AG04450 (cell line): ENCODE measurements at places on chromosomes 2 and 18. TPM values are rescaled to one million over a fixed set of nuclear protein-coding genes. Genes with fewer than 3 reads are reported as not detected.

GRCh38 chr2:240203788-240204270 is 63.4 kb upstream of the OTOS start:
- no peak for DNase-seq

DNA sequence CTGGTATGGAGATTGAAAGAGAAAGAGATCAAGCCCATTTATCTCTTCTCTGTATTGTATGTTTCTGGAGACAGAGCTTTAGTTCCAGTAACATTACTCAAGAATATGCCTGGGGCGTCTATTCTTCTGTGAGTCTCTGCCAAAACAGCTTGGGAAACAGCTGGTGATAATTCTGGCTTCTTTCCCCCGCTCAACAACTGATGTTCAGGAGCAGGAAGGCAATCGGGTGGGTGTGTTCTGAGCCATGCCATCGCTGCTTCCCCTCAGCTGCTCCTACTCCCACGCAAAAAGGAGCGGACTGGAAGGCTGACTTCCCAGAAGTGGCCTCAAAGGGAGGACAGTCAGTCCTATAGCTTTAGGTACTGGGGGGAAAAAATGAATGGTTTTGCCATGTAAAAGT is 695.1 kb downstream of the PLCL1 start:
- peak; percentile 6 for DNase-seq

DNA sequence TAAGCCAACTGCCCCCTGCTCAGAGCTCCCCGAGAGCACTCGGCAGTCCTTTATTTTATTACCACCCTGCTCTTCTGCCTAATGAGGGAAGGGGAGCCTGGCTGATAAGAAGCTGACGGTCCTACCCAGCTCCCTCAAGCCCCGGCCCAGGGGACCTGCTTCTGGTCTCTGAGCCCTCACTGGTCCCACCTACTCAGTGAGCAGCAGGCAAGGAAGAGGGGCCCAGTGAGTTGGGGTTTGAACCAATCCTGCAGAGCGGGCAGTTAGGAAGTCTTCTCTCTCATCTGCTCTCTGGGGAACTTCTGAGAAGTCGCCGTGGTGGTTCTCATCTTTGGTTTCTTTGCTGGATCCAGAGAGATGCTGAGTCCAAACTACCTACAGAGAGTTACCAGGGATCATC is 218.9 kb downstream of the NDUFA10 start:
- no peak for DNase-seq

DNA sequence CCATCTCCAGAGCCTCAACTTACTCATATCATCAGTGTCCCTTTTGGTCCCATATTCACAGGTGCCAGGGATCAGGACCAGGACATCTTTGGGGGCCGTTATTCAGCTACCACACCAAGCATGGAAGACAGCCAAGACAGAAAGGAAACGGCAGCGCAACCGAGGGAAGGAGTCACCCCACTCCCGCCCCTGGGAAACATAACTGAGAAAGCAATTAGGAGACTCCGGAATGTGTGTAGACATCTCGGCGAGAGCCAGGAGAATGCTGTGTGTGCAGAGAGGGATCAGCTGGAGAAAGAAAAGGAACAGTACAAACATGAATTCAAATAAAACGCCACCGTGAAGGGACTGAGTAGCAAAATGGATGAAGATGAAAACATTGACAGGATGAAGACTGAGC is 13.4 kb upstream of the BOK start:
- DNase-seq, result no peak

GRCh38 chr2:99970292-99970868 is 172.0 kb downstream of the AFF3 start:
- no peak for DNase-seq

DNA sequence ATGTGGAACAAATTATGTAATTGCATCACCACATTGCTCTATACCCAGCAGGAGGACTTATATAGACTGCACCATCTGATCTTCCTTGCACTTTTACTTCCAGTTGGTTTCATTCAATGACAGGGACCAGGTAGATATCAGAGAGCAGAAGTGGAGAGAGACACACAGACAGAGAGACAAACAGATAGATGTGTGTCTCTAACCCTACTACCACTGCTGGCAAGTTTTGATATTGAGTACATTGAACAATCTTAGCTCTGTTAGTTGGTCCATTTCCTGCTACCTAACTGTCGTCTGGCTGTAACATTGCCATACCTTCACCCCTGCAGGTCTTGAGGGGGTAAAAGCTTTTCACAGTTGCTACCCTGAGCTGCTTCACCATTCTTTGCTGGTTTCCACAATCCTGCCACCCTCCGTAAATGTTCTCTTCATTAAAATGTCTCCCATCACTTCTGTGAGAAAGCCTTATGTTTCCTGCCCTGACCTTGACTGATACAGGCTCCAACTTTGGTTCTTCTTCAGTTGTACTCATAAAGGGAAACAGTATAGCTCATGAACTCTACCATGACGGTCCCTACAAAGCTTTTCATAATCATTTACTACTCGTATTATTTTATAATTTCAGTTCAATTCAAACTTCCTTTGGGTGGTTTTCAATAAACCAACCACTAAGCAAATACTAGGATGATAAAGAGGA is 62.3 kb upstream of the ITGA4 start:
- DNase-seq, result no peak

DNA sequence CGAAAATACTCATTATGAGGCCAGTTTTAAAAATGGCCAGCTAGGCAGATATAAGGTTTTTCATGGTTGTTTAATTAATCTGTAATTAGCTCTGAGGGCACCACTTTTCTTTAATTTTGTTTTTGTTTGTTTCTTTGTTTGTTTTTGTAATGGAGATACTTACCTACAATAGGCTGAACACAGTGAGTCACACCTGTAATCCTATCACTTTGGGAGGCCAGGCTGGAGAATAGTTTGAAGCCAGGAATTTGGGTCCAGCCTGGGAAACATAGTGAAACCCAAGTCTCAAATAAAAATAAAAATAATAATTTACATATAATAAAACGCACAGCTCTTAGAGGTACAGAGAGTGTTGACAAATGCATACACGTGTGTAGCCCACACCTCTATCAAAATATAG is 56.8 kb upstream of the MSH2 start:
- no peak for DNase-seq

GRCh38 chr2:144364944-144365738 is 154.8 kb downstream of the ZEB2 start:
- no peak for DNase-seq

DNA sequence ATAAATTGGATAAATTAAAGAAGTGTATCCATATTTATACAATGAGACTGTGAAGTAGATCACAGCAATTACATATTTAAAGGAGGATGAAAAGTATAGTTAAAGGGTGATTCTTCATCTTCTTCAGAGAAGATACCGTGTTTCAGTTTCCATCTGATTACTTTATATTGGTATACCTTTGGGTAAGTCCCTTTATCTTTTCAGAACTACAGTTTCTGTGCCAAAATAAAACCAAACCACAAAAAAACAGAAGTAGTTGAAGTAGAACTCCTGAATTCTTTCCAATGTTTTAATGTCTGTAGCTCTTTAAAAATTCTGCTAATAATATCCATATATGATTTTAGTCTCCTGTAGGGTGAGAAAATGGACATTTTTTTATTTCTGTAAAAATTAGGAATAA is 231.2 kb upstream of the LINC00305 start:
- DNase-seq, result no peak

DNA sequence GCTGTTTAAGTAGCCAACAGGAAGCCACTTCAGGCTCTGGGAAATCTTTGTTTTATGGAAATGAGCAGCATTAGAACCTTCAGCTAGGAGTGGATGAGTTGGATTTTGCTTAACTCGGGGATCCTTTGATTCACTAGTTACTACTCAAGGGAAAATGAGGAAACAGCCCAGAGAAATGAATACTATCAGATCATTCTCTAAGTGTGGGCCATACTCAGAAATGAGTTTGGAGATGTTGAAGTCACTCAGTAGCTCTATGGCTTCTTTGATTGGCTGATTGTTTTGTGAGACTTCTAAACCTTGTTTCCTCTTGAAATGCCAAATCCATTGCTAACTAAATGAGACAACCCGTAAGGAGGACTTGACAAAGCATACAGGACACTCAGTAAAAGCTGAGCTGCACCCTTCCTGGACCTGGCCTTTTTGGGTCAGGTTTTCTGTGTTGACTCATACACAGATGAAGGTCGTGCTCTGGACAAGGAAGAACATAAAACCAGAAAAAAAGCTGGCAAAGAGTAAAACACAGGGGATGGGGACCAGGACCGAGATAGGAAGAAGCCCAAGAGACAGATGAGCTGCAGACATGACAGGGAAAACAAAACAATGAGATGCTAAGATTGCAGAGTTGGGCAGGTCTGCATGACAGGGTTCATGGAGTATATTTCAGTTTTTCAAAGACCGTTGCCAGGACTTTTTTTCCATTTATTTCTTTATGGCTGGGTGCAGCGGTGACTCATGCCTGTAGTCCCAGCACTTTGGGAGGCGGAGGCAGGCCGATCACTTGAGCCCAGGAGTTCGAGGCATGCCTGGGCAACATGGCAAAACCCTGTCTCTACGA is 41.6 kb downstream of the INO80C start:
- no peak for DNase-seq

DNA sequence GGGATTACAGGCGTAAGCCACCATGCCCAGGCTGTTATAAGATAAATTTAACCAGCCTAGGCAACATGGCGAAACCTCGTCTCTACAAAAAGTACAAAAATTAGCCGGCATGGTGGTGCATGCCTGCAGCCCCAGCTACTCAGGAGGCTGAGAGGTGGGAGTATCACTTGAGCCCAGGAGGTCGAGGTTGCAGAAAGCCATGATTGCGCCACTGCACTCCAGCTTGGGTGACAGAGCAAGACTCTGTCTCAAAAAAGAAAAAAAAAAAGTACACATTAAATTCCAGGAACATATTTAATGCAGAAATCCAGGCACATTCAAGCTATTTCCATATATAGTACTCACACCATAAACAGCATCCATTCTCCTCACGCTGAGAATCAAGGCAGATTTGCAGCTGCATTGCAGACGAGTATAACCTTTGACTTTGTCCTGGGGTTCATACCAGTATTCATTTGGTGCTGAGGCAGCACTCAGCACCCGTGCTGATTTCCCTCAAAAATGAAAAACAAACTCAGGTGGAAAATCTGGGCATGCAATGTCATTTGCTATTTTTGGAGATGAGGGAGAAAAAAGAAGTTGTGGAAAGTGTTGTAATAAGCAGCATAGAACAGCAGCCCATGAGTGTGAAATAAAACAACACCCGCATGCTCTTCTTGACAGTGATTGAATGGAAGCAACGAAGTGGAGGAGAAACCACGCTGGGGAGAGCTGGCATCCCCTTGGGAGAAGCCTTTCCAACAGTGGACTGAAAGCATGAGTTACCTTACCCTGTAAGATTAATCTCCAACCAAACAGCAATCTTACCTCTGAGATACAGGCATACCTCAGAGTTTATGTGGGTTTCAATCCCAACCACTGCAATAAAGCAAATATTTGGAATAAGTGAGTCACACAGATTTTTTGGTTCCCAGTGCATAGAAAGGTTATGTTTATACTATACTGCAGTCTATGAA is 46.8 kb upstream of the ANXA4 start:
- DNase-seq, result no peak

DNA sequence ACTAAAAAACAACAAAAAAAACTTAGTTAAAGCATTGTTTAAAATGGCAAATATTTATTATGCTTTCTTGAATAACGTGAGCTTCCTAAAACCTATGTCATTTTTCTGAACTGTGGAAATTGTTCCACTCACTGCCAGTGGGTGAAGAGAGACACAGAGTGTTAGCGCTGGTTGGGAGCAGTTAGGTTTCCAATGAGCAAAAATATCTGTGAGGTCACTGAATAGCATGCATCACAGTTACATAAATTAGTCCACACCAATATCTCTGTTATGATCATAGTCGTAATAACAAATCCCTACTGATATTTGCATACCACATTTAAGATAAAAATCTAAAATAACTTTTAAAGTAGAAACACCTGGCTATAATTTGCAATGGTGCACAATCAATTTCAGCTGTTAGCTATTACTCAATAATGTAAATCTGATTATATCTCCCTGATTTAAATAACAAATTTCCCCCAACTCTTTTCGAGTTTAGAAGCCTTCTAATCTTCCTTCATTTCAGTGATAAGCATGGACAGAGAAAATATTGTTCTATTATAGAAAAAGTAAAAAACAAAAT is 1094.0 kb upstream of the KLHL29 start:
- no peak for DNase-seq

DNA sequence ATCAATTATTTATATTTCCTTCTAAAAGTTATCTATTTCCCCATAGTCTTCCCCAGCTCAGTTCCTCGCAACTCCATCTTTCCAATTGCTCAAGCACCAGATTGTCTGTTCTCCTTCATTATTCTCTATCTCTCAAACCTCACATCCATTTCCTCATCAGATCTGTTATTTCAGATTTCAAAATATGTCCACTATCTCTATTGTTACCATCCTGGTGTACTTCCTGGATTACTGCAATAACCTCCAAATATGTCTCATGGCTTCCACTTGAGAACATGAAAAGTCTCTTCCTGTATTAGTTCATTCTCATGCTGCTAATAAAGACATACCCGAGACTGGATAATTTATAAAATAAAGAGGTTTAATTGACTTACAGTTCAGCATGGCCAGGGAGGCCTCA is 641.7 kb upstream of the ZEB2 start:
- DNase-seq, result no peak

- no peak for DNase-seq
These were observed 218.8 kb upstream of the NRP2 start for GRCh38 chr2:205463466-205464025.

DNA sequence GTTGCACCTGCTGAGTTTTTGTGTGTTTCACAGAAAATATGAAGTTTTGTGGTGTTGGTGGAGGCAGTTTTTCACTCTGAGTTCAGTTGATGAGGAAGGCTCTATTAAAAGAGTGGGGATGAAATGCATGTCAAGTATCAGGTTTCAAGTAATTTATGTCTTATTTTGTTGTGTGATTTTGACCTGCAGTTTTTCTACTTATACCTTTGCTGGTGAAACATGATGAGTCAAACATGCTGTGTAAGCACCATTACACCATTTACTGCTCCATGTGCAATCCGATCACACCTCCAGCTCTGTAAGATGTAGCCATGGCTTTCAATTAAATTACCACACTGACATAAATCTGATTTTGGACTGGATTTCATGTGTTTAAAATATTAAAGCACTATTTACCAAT is 174.5 kb upstream of the ZEB2 start:
- no peak for DNase-seq

GRCh38 chr2:27956888-27957287 is 66.4 kb downstream of the BABAM2 start:
- DNase-seq, result no peak

EIF2AK3 gene
- 11.2 and 16.3 TPM in 2 replicates for polyA plus RNA-seq

MARCHF4 gene
- 3.8 and 4.3 TPM in 2 replicates for polyA plus RNA-seq

RNF152 gene
- 5.0 and 7.4 TPM in 2 replicates for polyA plus RNA-seq

SLC5A7 gene
- not detected in 2 replicates for polyA plus RNA-seq
